ENCODE measurements at places on chromosomes 1 and 21.
A peak's percentile ranks its signal among the peaks of the same experiment; 100 is the strongest.

DNA sequence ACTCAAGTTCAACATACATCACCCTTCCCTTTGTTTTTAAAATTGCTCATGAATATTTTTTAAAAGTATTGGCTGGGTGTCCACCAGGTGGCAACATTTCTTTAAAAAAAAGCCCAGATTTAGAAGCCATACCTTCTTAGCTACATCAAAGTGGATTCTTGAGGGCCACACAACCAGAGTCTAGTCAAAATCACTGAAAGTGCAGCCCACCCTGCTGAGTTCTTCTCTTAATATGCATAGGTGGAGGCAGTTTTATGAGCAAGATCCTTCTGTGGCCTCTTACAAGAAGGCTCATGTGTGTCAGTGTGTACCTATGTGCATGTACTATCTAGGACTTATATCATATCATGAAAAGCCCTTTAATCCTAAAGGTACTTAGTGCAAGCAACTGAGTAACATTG is 16.9 kb upstream of the GNG12 start:
- no peak for DNase-seq

DNA sequence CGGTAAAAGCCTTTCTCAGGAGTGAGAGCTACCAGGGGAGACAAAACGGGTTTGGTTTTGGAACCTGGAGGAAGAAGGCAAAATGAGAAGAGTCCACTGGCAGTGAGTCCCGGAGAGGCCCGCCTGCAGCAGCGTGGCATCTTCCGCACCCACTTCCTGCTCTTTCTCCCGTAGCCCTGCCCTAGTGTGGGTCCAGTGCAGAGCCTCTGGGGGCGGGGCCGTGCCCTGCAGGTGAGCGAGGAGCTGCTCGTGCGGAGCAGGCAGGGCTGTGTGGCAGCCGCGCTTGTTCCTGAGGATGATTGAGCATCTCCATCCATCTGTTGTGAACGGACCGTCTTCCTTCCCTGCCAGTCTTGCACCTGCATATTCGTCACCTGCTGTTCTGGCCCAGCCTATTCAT is 66.5 kb downstream of the PEX14 start:
- DNase-seq, result no peak

DNA sequence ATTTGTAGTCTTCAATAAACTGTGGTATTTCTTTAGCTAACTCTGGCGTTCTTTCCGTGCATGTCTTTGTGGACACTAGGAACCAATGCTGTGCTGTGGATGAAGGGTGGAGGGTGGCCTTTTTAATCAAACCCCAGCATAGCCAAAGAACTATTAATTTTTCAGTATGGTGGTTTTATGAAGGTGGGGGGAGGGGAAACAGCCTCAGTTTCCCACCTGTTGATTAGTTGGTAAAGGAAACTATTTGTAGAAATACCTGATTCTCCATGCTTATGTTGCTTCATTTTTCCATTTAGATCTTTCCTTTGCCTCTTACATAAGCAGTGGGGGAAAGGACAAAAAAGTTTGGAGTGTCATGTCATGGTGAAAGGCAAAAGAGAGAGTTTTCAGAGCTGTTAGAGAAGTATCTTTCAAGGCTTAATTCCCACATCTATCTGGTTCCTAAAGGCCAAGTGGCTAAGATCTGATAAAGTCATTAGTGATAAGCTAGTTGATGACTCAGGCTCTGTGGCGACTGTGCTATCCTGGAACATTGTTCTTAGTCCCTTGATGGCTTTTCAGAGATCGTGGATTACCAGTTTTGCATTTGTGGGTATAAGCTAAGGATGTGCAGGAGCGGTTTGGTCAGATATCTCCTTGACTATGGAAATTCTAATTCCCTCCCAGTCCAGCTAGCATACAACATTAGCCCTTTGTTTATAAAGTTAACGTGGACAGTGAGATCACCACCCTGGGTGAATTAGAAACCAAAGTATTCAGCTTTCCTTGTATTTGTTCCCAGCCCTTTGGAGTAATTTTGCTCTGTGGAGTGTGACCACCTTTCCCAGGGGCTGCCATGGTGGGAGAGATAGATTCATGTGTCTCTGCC is 8.7 kb upstream of the HAX1 start:
- no peak for DNase-seq

DNA sequence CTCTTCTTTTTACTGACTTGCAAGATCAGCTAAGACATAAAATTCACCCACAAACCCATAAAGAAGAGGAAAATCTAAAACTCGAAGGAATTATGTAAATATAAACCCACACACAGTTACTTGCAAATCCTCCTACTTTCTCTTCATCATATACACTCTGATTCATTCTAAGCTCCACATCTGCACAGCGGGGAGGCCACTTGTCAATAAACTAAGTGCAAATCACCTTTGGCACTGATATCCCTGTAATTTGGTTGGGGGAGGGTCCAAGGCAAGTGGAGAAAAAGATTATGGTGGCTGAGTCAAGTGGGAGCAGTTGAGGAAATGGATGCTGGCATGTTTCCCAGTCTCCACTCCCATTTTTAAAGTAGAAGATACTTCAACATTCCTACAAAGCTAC is 596.5 kb downstream of the MATN1 start:
- no peak for DNase-seq

- DNase-seq, result no peak
Observed at GRCh38 chr1:153698923-153699714, 20.6 kb downstream of the NPR1 start.

DNA sequence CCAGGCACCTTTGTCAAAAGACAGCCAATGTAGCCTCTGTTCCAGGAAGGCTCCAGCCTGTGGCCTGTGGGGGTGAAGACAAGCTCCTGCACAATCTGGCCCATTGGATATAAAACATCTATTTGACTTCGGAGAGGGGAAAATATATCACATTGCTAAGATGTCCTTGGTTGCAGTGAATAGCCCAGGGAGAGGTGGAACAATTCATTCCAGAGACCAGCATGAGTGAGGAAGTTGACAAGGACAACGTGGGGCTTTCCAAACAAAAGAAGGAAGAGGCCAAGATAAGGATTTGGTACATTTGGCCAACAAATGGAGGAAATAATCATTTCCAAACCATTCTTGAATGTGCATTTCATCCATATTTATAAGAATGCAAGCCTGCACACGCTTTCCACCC is 187.0 kb downstream of the ETS2 start:
- no peak for DNase-seq

DNA sequence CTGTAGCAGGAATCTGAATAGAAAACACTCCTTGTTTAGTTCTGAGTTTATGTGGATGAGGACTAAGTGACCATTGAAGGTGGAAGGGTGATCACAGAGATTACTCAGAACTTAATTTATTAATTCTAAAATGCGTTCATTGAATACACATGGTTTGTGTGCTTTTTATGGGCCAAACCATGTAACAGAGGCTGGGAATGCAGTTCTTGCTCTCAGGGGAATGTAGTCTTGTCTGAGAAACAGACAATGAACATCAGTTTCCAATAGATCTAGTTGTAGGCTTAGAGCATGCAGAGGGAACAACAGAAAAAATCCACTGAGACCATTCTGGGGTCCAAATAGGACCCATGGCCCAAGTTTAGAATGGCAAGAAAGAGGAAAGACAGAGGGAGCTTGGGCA is 46.1 kb downstream of the ITSN1 start:
- no peak for DNase-seq

DNA sequence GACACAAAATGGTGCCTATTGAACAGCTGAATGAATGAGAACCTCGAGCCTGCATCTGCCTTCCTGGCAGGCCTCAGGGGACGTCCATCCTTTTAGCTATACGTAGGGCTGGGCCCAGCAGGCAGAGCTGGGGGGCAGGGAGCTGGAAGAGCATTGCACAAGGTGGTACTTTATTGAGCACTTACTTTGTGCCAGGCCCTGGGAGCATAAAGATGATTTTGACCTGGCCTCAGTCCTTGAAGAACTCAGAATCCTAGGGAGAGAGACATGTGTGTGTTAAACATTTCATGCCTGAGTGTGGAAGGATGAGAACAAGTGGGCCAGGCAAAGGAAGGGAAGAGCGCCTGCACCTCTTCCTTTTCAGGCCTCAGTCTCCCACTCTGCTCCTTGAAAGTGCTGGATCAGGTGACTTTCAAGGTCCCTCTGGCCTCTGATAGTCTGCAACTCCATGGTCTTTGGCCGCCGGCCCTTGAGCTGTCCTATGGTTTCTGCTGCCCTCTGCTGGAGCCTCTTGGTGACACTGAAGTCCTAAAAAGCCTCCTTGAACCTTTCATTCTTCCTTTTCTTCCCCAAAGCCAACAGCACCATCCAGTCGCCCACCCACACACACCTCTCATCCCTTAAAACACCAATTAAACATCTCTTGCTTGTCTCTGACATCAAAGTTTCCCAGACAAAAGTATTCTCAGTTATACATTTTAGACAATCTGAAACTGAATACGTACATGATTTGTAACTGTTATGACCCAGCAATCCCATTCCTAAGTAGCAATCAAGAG is 3.5 kb upstream of the PEAR1 start:
- peak; percentile 14 for DNase-seq

- no peak for DNase-seq
Observed at GRCh38 chr1:240831191-240831631, 219.3 kb upstream of the GREM2 start.

DNA sequence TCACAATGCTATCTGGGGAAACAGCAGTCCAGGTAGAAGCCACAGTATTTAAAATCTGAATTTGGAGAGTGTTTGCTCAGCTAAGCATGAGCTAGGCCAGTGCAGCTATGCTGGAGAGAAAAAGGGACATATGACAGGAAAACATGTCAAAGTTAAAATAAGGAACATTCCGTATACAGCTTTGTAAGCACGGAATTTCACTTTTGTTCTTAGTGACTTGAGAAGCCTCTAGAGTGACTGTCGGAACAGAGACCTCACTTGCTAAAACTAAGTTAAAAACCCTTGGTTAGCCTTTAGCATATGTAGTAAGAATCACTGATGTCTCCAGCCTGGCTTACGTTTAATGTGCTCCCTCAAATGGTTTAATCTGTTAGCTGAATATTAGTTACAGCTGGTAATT is 661.7 kb downstream of the KCNT2 start:
- no peak for DNase-seq

GRCh38 chr1:167463875-167464575 is 54.3 kb downstream of the CD247 start:
- DNase-seq, result no peak

GRCh38 chr1:64043288-64043687 is 160.1 kb upstream of the UBE2U start:
- DNase-seq, result no peak

GRCh38 chr1:73356485-73356884 is 841.5 kb downstream of the LRRIQ3 start:
- DNase-seq, result no peak

DNA sequence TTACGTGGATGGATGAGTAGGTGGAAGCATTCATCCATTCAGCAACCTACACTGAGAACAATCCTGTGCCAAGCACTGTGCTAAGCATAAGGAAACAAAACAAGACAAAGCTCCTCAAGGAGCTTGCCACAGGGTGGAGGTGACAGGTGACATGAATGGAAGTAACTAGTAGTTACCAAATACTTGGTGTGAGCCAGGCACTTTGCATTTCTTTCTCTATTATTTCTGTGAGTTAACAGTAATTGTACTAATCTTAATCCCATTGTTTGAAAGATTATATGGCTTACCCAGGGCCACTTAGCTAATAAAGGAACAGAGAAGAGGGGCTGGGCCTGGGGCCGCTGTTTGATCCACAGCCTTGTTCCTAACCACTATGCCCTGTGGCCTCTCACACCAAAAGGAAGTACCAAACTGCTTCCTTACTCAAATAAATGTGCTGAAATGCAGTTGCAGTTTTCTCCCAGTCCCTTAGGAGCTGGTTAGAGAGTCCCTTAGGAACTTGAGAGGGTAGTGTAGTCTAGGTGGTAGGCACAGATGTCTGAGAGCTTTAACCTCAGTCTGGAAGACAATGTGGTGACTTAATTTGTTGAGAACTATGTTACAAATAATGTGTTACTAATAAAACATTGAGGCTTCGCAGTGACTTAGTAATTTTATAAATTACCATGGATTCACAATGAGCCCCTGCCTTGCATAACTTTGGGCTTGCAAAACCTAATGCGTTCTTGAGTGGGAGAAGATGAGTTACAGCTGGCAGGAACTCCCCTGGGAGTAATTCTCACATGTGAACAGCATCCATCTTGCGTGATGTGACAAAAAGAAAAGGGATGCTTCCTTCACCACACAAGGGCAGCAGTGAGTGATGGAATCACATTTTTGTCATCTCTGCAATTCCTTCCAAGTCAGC is 69.8 kb downstream of the MPZL1 start:
- no peak for DNase-seq

DNA sequence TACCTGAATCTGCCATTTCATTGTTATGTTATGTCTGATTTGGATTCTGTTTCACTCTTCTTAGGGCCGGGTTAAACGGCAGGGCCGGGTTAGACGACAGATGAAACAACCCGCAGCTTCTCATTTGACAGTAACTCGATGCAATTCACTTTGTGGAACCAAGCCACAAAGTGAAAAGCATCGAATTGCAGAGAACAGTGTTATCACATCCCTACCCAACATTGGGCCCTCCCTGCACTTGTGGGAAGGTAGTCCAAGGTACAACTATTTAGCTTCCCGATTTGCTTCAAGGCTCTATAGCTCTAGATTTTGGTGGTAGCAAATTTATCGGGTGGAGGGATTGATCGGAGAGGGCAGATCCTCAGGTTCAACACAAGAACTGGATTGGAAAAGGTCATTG is 17.0 kb downstream of the SON start:
- DNase-seq, result no peak

GRCh38 chr1:205172729-205173366 is 38.7 kb downstream of the DSTYK start:
- DNase-seq, result no peak

DNA sequence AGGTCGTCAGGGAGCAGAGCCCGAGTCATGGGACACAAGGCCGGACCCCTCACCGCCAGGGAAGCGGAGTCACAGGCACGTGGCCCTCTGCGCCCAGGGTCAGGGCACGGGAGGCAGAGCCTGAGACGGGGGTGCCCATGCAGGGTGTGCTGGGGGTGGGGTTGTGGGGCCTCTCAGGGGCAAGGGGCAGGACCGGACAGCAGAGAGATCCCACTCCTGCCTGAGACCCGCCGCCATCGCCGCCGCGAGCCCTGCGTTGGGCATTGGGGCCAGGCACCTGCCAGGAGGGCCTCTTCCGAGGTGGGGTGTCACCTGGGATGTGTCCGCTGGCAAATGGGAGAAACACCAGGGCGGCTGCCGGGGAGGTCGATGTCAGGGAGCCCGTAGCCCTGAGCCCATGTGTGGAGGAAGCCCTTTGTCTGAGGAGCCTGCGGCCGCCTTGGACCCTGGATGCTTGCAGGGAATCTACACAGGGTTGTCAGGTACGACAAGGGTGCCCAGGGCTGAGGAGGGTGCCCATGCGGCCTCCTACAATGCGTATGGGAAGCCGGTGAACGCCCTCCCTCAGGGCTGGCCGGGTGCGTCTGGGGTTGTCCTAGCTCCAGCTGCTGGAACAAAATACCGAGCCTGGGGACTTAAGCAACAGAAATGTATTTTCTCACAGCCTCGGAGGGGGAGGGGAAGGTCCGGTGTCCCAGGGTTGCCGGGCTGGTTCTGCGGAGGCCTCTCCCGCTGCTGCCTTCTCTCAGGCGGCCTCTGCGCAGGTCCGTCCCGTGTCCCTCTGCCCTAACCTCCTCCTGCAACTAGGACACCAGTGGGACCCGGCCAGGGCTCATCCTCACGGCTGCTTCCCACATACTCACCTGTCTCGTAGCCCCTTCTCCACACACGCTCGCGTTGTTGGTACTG is 16.4 kb upstream of the C1orf159 start:
- DNase-seq, result no peak
